ENCODE measurements at places on chromosomes 7 and 10.

- no peak for DNase-seq
Measured at GRCh38 chr10:104028146-104028545, 57.5 kb downstream of the COL17A1 start.

- DNase-seq = no peak
Measured at GRCh38 chr7:136588216-136588615, 280.2 kb upstream of the CHRM2 start.

DNA sequence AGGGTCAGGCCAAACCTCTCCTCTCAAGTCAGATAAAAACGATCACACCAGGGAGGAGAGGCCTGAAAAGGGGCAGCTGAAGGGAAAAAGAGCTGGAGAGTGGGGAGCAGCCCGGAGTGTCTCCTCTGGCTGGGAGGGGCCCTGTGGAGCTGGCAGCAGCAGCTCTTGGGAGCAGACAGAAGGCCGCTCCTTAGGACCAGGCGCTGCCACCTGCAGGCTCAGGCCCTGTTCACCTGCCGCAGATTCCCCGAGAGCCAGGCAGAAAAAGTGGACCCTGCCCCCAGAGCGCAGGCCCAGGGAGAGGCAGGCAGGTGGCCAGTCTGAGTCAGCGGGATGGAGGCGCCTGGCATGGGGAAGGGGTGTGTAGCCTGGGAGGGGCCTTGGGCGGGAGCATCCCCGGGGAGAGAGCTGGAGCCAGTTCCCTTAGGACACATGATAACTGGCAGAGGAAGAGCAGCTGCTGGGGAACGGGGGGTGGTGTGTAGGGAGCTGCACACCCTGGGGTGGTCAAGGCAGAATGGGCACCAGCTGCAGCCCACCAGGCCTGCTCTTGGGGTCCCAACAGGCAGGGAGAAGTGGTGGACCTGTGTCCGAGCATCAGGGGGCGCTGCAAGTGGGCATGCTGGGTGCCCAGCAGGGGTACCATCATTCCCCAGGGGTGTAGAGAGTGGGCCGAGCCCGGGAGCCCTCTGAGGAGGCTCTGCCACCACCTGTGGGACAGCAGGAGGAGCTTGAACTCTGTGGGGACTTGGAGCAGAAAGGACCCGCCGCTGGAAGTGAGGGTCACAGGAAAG is 177.2 kb upstream of the RHEB start:
- no peak for DNase-seq

DNA sequence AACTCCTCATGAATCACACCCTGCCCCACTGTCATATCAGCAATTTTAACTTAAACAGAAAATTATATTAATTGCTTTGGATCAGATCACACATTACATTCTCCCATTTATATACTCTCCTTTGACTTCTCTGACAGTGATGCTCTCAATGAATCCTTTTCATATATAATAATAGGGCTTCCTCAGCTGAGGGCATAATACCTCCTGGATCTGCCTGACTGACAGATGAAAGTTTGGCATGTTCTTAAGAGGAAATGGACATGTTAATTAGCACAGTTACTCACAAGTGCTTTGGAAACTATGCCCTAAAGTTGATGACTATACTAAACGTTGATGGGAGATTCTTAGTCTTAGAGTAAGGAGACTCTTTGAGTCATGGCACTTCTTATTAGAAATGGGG is 478.2 kb upstream of the LRRN3 start:
- no peak for DNase-seq

- DNase-seq = no peak
Measured at GRCh38 chr7:44765579-44766415, 17.1 kb downstream of the ZMIZ2 start.

DNA sequence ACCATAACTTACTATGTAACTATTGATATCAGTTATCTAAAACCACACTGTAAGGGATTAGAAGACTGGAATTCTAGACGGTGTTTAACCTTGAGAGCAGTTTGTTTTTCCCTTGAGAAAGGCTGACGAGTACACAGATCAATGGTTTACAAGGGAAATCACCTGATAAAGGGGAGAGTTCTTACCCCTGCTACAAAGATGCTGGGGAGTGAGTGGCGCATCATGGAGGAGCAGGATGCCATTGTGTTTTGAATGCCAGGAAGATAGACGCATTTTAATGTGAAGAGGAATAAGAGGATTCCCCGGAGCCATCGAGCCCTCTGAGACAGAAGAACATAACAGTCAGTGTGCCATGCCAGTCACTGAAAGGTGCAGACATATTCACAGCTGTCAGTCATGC is 145.2 kb downstream of the PKD1L1 start:
- no peak for DNase-seq

- DNase-seq = peak; percentile 14
Measured at GRCh38 chr10:123380491-123381085, 226.4 kb downstream of the BUB3 start.

- peak; percentile 93 for DNase-seq
Measured at GRCh38 chr10:106402458-106402857, 762.0 kb downstream of the SORCS1 start.

DNA sequence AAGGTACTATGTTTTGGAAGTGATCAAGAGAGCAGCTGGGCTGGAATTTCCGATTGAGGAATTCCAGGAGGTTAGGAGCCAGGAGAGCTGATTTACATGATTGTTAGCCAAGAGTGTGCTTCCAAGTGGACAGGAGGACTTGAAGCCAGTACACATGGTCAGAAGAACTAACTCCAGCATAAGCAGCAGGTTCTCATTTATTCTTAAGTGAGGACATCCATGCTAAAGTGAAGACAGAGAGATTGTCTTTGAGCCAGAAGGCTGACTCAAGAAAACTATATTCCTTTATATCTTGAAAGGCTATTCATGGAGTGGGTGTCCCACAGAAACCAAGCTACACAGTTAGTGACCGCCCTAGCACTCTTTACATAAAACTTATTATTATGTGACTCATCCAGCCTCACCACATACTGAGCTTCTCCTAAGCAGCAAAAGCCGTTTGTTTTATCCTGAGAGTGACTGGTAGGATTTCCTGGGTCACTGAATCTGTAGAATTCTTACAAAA is 56.7 kb upstream of the SEMA3A start:
- peak; percentile 96 for DNase-seq

All from muscle of leg (tissue), 16 donors.